Spinal cord (tissue), 10 donors: ENCODE measurements at places on chromosomes 7 and 10. TPM values are rescaled to one million over a fixed set of nuclear protein-coding genes. Genes with fewer than 3 reads are reported as not detected.
A peak's percentile ranks its signal among the peaks of the same experiment; 100 is the strongest.

The STAG3 gene
- 2.1 TPM for total RNA-seq

The ACSL5 gene
- 7.1 TPM for total RNA-seq

The UTF1 gene
- total RNA-seq: not detected

GRCh38 chr10:7520507-7521485 is 110.0 kb upstream of the SFMBT2 start:
- no peak overlapping the region for H3K4me3 ChIP-seq
- peaks cover 9% of the 10 kb centered on the region for H3K4me1 ChIP-seq
- DNase-seq: no peak

GRCh38 chr7:128453836-128454804 is 1.6 kb upstream of the HILPDA start:
- DNase-seq: peak; percentile 92
- H3K27ac ChIP-seq: peak overlapping the region; percentile 96
- H3K4me1 ChIP-seq: peaks cover 30% of the 10 kb centered on the region
- H3K36me3 ChIP-seq: peaks cover 6% of the 10 kb centered on the region
- H3K4me3 ChIP-seq: peak overlapping the region; percentile 16

GRCh38 chr10:120457431-120458172 is 575 bp downstream of the PLPP4 start:
- H3K27me3 ChIP-seq: peaks cover 25% of the 10 kb centered on the region
- H3K4me3 ChIP-seq: peak overlapping the region; percentile 48
- H3K4me1 ChIP-seq: peaks cover 31% of the 10 kb centered on the region
- peak overlapping the region; percentile 8 for H3K27ac ChIP-seq

DNA sequence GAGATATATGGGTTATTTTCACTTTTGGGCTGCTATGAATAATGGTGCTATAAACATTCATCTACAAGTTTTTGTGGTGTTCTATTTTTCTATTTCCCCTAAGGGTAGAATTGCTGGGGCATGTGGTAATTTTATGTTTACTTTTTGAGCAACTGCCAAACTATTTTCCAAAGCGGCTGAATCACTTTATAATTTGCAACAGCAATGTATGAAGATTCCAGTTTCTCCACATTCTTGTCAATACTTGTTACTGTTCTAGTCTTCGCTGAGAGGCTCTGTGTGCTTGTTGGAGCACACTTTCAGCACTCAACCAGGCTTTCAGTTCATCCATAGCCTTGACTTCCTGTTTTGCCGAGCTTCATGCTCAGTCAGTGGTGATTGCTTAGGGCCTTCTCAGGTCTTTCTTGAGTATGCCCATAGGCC is 39.0 kb downstream of the ADK start:
- no peaks in the 10 kb centered on the region for H3K4me1 ChIP-seq
- no peaks in the 10 kb centered on the region for H3K36me3 ChIP-seq
- no peaks in the 10 kb centered on the region for H3K27me3 ChIP-seq
- DNase-seq: peak; percentile 8
- no peak overlapping the region for H3K4me3 ChIP-seq

DNA sequence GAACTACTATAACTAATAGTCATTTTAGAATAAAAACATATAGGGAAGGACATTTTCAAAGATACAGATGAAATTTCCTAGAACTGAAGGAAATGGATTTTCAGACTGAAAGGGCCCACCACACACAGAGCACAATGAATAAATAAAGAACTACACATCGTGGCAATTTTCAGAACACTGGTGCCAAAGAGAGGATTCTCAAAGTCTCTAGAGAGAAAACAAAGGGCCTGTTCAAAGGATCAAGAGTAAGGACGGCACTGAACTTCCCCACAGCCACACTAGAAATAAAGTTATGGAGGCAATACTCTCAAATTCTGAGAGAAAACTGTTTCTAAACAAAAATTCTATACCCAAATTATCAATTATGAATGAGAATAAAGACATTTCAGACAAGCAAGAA is 21.9 kb downstream of the NAPEPLD start:
- no peak for DNase-seq
- H3K27me3 ChIP-seq: no peaks in the 10 kb centered on the region
- peaks cover 2% of the 10 kb centered on the region for H3K36me3 ChIP-seq
- peak overlapping the region; percentile 79 for H3K27ac ChIP-seq
- peaks cover 10% of the 10 kb centered on the region for H3K4me1 ChIP-seq
- H3K4me3 ChIP-seq: no peak overlapping the region

GRCh38 chr10:126432507-126432906 is 44.2 kb upstream of the ADAM12 start:
- H3K4me1 ChIP-seq: no peaks in the 10 kb centered on the region
- H3K36me3 ChIP-seq: no peaks in the 10 kb centered on the region
- no peak overlapping the region for H3K4me3 ChIP-seq
- no peak for DNase-seq
- no peak overlapping the region for H3K27ac ChIP-seq

GRCh38 chr7:106520962-106521514 is 139.9 kb downstream of the CCDC71L start:
- no peaks in the 10 kb centered on the region for H3K36me3 ChIP-seq
- no peak for DNase-seq
- no peak overlapping the region for H3K27ac ChIP-seq
- no peak overlapping the region for H3K4me3 ChIP-seq

- no peaks in the 10 kb centered on the region for H3K4me1 ChIP-seq
- DNase-seq: no peak
- H3K27me3 ChIP-seq: no peaks in the 10 kb centered on the region
These were observed 72.5 kb downstream of the CHRM2 start for GRCh38 chr7:136940917-136941316.

DNA sequence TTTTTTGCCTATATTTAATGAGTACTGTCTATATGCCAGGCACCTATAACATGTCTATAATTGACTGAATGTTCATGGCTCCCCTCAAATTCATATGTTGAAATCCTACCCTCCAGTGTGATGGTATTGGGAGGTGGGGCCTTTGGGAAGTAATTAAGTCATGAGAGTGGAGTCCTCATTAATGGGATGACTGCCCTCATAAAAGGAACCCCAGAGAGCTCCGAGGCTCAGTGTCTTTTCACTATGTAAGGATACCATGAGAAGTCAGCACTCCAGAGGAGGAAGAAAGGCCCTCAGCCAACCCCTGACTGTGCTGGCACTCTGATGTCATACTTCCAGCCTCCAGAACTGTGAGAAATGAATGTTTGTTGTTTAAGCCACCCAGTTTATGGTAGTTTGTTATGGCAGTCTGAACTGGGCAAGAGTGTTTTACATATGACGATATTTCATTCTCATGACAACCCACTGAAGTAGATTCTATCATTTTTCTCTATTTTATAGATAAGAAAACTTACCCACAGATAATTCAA is 61.1 kb upstream of the PCGF5 start:
- H3K36me3 ChIP-seq: no peaks in the 10 kb centered on the region
- no peaks in the 10 kb centered on the region for H3K27me3 ChIP-seq

- no peaks in the 10 kb centered on the region for H3K36me3 ChIP-seq
- no peak overlapping the region for H3K27ac ChIP-seq
- no peak overlapping the region for H3K4me3 ChIP-seq
- no peaks in the 10 kb centered on the region for H3K27me3 ChIP-seq
- peaks cover 18% of the 10 kb centered on the region for H3K4me1 ChIP-seq
These were observed 83.0 kb downstream of the CXCL12 start for GRCh38 chr10:44301781-44302355.

GRCh38 chr10:17003151-17003550 is 126.5 kb downstream of the CUBN start:
- no peaks in the 10 kb centered on the region for H3K27me3 ChIP-seq
- no peak for DNase-seq
- H3K4me3 ChIP-seq: no peak overlapping the region
- H3K27ac ChIP-seq: peak overlapping the region; percentile 72
- peaks cover 17% of the 10 kb centered on the region for H3K4me1 ChIP-seq

- H3K4me1 ChIP-seq: peaks cover 34% of the 10 kb centered on the region
- no peak overlapping the region for H3K27ac ChIP-seq
- H3K27me3 ChIP-seq: peaks cover 30% of the 10 kb centered on the region
- no peaks in the 10 kb centered on the region for H3K36me3 ChIP-seq
These were observed 2.2 kb downstream of the CRTAC1 start for GRCh38 chr10:98028168-98028770.

- no peaks in the 10 kb centered on the region for H3K4me1 ChIP-seq
- no peaks in the 10 kb centered on the region for H3K27me3 ChIP-seq
- no peak for DNase-seq
- H3K36me3 ChIP-seq: no peaks in the 10 kb centered on the region
- no peak overlapping the region for H3K4me3 ChIP-seq
These were observed 29.5 kb upstream of the COBL start for GRCh38 chr7:51346126-51346525.

DNA sequence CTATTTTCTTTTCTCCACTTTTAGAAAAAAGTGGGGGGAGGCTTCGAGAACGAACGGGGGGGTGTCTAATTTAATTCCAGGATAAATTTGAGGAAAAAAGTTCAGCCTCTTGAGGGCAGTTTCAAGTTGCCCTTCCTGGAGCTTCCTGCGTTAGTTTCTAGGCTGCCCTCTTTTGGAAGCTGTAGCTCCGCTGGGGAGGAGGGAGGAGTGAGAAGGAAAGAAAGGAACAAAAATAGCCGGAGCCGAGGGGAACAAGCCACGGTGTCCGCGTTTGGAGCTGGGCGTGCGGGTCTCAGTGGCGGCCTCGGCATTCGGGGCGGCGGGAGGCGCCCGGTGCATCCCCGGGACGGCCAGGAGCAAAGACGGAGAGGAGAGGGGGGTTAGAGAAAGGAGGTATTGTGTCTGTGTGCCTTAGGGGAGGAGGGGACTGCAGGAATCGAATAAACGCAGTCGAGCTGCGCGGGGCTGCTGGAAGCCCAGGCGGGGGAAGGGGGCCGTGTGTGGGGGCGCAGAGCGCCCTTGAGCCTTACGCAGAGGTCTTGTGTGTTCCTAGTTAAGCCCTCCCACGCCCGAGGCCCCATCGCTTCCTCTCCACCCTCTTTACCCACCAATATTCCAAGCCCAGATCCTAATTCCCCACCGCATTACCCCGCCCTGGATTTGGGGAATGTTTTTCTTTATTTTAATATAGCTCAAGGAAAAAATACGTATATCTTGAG is 2.0 kb upstream of the TNRC18 start:
- DNase-seq: peak; percentile 87
- H3K4me3 ChIP-seq: peak overlapping the region; percentile 88
- peak overlapping the region; percentile 99 for H3K27ac ChIP-seq
- no peaks in the 10 kb centered on the region for H3K27me3 ChIP-seq
- peaks cover 33% of the 10 kb centered on the region for H3K36me3 ChIP-seq
- H3K4me1 ChIP-seq: peaks cover 37% of the 10 kb centered on the region
